ENCODE measurements at places on chromosomes 1 and 21. TPM values are rescaled to one million over a fixed set of nuclear protein-coding genes. Genes with fewer than 3 reads are reported as not detected.

DNA sequence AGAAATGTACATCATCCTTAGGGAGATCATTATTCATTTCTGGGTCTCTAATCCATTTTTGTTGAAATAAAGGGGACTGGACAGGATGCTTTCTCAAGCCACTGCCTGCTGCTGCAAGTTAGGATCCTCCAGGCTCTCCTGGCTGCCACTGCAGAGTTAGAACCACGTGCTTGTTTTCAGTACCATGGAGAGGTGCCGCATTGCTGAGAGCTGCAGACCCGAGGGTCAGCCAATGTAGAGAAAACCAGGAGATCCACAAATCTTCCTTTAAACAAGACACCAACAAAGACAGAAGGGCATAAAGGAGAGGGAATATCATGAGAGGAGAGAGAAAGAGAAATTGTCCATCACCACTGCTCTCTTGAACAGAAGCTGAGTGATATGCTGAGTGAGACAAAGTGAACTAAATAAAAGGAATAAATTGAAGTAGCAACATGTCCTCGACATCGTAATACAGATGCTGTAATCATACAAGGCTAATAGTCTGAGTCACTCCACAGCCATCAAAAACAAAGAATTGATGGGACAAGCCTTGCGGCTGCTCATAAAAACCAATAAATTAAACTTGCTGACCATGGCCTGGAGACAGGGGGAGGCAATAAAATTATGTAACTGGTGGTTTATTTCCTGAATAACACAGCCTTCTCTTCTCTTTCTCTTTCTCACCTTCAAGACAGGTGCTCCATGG, 255.7 kb downstream of the OMA1 start:
- H3K4me3 ChIP-seq = no peak overlapping the region
- no peak for DNase-seq
- no peaks in the 10 kb centered on the region for H3K36me3 ChIP-seq
- no peak overlapping the region for H3K27ac ChIP-seq

GRCh38 chr1:111618961-111619634, 491 bp upstream of the RAP1A start:
- H3K4me1 ChIP-seq = peaks cover 68% of the 10 kb centered on the region
- H3K27me3 ChIP-seq = no peaks in the 10 kb centered on the region
- H3K27ac ChIP-seq = peak overlapping the region; percentile 91
- no peak for DNase-seq
- peaks cover 35% of the 10 kb centered on the region for H3K36me3 ChIP-seq

Gene RNF223
- total RNA-seq = not detected

DNA sequence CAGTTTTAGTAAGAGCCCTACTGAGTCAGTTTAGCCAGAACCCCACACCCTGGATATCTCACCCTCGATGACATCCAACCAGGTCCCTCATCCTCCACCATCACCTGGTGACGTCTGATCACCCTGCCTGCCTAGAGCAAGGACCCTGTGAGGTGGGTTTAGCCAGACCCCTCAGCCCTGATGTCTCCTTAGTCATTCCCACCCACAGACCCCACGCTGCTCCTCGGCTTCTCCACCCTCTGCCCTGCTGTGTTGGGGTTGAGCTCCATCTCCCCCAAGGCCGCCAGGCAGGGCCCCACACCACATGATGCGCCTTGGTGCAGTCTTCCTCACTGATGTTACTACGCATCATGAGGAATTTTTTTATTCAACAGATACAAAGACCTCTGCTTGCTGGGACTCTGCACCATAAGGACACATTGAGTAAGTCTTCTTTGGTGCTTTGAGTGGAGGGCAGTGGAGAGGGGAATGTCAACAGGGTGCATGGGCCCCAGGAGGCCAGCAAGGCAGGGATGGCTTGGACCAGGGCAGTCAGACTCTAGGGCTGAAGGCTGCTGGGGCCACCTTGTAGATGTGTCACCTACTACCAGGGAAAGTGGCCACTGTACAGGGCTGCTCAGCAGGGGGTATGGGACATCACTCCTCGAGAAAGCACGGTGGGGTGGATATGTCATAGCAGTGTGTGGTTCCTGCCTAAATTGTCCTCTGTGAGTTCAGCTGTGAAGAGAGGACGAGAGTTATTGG, 1.7 kb upstream of the IBA57 start:
- peak overlapping the region; percentile 94 for H3K27ac ChIP-seq
- H3K36me3 ChIP-seq = no peaks in the 10 kb centered on the region
- peak overlapping the region; percentile 63 for H3K4me3 ChIP-seq

Gene ANKRD35
- total RNA-seq = 1.1 TPM

Gene ADAM30
- total RNA-seq = not detected

Gene DNASE2B
- not detected for total RNA-seq

DNA sequence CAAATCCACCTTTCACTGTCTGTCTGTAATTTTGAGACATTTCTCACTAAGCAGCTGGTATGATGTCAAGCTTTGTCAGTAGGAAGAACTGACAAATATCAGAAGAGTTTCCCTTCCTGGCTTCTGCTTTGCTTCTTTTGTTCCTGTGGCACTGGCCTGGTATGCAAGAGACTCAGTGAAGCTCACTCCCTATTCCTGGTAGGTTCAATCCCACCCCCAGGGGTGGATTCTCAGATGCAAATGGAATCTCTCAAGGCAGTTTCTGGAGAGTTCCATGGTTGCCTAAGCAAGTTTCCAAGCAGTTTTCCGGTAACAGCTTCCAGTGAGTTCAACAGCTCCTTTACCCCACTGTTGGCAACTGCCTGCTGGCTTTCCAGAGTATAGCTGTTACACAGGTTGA, 683.4 kb downstream of the PTPRC start:
- DNase-seq = no peak
- H3K27me3 ChIP-seq = peaks cover 10% of the 10 kb centered on the region
- no peak overlapping the region for H3K27ac ChIP-seq
- no peaks in the 10 kb centered on the region for H3K4me1 ChIP-seq
- no peaks in the 10 kb centered on the region for H3K36me3 ChIP-seq
- no peak overlapping the region for H3K4me3 ChIP-seq

DNA sequence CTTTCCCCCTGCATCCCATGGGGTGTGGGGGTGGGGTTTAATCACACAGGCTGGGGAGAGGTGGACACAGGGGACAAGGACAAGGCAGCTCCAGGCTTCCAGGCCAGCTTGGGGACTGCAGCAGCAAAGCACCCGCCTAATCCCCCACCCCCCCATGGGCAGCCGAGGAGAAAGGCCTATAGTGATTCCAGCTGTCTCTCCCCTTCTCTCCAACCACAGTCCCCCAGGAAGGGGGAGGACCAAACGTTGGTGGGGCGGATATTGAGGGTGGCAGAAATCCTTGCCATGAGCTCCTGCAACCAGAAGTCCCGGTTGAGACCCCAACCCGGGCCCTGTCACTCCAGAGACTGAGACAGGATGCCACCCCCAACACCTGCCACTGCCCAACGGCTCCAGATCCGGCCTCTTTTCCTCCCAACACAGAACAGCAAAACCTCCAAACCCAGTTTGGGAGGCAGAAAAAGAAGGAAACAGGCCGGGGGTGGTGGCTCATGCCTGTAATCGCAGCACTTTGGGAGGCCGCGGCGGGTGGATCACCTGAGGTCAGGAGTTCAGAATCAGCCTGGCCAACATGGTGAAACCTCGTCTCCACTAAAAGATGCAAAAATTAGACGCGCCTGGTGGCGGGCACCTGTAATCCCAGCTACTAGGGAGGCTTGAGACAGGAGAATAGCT, 1.7 kb downstream of the EPHA2 start:
- peaks cover 51% of the 10 kb centered on the region for H3K4me1 ChIP-seq
- H3K36me3 ChIP-seq = no peaks in the 10 kb centered on the region
- H3K27ac ChIP-seq = no peak overlapping the region

DNA sequence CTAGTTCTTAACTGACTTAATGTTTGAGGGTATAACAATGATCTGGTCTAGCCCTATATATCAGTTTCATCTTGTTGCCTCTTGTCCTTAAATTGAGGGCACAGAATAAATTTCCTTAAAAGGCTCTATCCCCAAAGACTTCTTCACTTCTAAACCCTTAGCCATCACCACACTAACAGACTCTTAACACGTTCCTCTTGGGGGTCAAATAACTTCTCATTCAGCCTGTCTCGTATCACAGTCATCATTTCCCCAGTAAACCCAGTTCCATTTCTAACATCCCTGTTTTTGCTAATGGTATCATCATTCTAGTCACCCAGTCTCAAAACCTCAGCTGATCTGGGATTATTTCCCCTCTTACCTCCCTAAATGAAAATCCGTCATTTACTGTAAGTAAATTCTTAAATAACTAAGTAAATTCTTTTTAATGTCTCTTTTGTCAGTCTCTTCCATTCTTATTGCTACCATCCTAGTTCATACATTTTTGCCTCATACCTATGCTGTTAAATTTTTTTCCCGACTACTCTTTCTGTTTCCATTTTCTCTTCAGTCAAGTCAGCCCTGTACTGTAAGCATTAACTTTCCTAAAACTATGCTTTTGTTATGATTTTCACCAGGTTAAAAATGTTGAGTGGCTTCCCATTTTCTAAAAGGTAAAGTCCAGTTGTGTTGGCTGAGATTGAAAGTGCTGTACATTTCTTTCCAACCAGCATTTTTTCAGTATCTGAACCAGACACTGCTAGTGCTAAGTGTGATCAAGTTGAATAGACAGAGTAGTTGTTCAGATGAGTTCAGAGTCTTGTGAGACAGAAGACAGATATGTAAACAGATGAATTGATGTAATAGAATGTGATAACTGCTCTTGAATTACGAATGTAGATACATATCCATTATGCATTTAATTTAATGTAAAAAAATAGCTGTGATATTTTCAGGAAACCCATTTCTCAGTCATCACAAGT, 6.9 kb downstream of the CTTNBP2NL start:
- no peak for DNase-seq
- no peaks in the 10 kb centered on the region for H3K36me3 ChIP-seq
- no peak overlapping the region for H3K27ac ChIP-seq

- DNase-seq = no peak
- H3K4me3 ChIP-seq = no peak overlapping the region
- H3K27ac ChIP-seq = no peak overlapping the region
- no peaks in the 10 kb centered on the region for H3K36me3 ChIP-seq
- H3K27me3 ChIP-seq = peaks cover 19% of the 10 kb centered on the region
- peaks cover 1% of the 10 kb centered on the region for H3K4me1 ChIP-seq
Measured at GRCh38 chr21:46100906-46101305, 3.0 kb downstream of the COL6A2 start.

DNA sequence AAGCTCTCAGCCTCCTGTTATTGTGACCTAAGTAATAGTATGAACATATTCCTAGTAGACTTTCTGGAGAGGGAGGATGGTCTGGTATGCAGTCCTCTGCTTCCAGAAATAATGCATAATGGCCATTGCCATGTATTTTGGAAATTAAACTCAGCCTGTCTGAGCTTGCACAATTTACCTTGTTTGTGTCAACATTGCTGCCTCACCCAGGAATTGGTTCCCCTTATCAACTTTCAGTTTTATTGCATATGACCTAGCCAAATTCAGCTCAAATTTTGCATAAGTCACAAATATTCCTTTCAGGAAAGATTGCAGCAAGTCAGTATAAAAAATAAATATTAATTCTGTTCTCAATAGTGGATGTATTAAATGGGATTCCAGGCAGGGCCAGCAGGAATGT, 101.9 kb upstream of the SLC5A9 start:
- H3K36me3 ChIP-seq = no peaks in the 10 kb centered on the region
- DNase-seq = no peak
- H3K27ac ChIP-seq = no peak overlapping the region
- no peak overlapping the region for H3K4me3 ChIP-seq
- H3K4me1 ChIP-seq = no peaks in the 10 kb centered on the region
- peaks cover 11% of the 10 kb centered on the region for H3K27me3 ChIP-seq

Gene CD1D
- not detected for total RNA-seq

Gene FHAD1
- 0.21 TPM for total RNA-seq

DNA sequence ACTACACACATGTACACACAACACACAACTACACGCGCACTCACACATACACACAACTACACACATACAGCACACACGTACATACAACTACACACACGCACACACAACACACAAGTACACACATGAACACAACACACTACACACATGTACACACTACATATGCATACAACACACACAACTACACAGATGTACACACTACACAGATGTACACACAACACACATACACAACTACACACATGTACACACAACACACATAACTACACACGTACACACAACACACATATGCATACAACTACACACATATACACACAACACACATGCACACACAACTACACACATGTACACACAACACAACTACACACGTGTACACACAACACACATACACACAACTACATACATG, 318.6 kb downstream of the CAMTA1 start:
- H3K4me1 ChIP-seq = no peaks in the 10 kb centered on the region
- no peaks in the 10 kb centered on the region for H3K27me3 ChIP-seq
- no peaks in the 10 kb centered on the region for H3K36me3 ChIP-seq
- H3K27ac ChIP-seq = no peak overlapping the region

DNA sequence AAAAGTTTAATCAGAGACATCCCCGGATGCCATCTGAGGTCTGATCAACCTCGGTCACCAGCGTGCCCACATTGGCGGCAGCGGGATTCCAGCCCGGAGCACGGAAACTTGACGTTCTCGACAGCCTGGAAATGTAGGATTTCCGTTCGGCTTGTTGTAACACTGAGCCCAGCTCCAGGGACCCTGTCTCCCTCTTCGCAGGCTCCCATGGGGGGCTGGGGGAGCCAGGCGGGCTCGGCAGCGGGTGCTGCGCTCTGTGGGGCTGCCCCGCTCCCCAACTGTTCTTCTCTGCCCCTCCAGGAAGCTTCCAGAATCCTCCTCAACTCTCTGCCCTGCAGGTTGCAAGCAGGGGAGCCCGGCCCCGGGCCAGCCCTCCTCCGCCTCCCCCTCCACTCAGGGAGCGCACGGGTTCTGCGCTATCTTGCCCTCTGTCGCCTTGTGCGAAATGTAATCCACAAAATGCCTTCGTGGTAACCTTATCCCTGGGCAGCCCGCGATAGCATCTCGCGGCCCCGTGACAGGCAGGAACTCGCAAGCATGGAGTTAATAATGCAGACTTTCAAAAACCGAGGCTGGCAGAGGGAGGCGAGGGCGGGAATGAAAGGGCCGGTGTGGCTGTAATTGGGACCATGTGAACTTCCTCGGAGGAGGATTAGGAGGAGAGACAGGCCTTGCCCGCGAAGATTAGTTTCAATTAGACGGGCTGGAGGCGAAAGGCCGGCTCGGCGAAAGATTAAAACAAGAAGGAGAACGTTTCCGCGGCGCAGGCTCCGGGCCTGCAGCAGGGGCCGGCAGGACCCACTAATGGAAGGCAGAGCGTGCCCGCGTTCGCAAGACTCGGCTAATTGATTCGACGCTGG, 53.9 kb upstream of the TTC34 start:
- no peak overlapping the region for H3K4me3 ChIP-seq
- H3K36me3 ChIP-seq = peaks cover 3% of the 10 kb centered on the region
- no peak overlapping the region for H3K27ac ChIP-seq
- H3K27me3 ChIP-seq = no peaks in the 10 kb centered on the region
- H3K4me1 ChIP-seq = no peaks in the 10 kb centered on the region
- DNase-seq = no peak

GRCh38 chr1:146031476-146031875, 9.9 kb upstream of the HJV start:
- H3K4me1 ChIP-seq = peaks cover 23% of the 10 kb centered on the region
- DNase-seq = no peak
- H3K36me3 ChIP-seq = peaks cover 5% of the 10 kb centered on the region
